ENCODE measurements at places on chromosomes 2 and 18.

- H3K27ac ChIP-seq, result no peak overlapping the region
- H3K36me3 ChIP-seq, result peaks cover 5% of the 10 kb centered on the region
- H3K4me3 ChIP-seq, result no peak overlapping the region
- H3K27me3 ChIP-seq, result no peaks in the 10 kb centered on the region
- DNase-seq, result no peak
Observed at GRCh38 chr2:32472605-32473004, 115.8 kb downstream of the BIRC6 start.

GRCh38 chr2:106851087-106851874 lies 34.7 kb downstream of the ST6GAL2 start:
- H3K27me3 ChIP-seq, result no peaks in the 10 kb centered on the region
- no peak overlapping the region for H3K4me3 ChIP-seq

DNA sequence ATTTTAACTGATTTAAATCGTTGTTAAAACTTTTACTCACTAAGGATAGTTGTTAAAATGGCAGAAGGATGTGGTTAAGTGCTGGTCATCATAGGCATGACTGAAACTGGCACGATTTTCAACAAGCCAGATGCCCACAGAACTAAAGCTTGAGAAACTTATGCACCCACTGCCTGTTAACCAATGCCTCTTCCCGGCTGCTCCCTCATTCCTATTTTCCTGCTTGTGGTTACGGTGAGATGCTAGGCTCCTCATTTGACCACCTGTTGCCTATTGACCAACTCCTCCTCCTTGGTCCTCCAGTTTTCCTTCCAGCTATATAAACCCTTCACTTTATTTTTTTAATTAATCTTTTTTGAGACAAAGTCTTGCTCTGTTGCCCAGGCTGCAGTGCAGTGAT lies 238.7 kb downstream of the TFCP2L1 start:
- no peak overlapping the region for H3K27ac ChIP-seq
- no peaks in the 10 kb centered on the region for H3K4me1 ChIP-seq
- no peak for DNase-seq
- no peak overlapping the region for H3K4me3 ChIP-seq

DNA sequence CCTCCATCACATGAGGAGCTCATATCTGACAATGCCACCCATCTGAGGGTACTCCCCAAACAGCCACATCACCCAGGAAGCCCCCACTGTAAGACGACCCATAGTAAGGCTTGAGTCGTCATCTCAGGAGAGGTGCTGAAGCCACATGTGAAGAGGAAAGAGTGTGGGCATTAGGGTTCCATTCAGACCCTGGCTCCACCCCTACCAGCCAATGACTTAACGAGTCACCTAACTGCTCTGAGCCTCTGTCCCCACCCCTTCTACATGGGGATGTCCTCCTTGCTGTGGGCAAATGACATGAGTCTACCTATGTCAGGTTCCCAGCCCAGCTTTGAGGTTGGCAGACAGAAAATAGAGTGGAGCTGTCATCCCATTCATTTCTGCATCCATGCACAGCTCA lies 46.3 kb downstream of the C1QL2 start:
- DNase-seq, result no peak
- peaks cover 12% of the 10 kb centered on the region for H3K27me3 ChIP-seq
- H3K4me1 ChIP-seq, result no peaks in the 10 kb centered on the region
- no peak overlapping the region for H3K27ac ChIP-seq

DNA sequence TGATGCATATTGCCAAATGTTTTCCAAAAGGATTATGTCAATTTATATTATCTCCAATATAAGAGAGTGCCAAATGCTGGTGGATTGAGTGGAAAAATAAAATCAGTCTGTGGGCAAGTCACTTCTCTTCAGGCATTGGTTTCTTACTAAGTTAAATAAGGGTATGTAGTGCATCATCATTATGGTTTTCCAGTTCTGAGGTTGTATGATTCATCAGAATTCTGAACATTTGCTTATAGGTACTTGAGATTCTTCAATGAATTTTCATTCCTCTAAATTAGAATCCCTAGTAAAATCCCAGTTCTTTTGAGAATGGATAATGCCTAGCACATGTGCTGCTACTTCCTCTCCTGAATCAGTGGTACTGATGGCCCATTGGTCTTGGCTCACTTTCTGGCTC lies 188.9 kb upstream of the OSR1 start:
- DNase-seq, result no peak
- H3K27ac ChIP-seq, result no peak overlapping the region
- no peaks in the 10 kb centered on the region for H3K27me3 ChIP-seq
- no peaks in the 10 kb centered on the region for H3K36me3 ChIP-seq

DNA sequence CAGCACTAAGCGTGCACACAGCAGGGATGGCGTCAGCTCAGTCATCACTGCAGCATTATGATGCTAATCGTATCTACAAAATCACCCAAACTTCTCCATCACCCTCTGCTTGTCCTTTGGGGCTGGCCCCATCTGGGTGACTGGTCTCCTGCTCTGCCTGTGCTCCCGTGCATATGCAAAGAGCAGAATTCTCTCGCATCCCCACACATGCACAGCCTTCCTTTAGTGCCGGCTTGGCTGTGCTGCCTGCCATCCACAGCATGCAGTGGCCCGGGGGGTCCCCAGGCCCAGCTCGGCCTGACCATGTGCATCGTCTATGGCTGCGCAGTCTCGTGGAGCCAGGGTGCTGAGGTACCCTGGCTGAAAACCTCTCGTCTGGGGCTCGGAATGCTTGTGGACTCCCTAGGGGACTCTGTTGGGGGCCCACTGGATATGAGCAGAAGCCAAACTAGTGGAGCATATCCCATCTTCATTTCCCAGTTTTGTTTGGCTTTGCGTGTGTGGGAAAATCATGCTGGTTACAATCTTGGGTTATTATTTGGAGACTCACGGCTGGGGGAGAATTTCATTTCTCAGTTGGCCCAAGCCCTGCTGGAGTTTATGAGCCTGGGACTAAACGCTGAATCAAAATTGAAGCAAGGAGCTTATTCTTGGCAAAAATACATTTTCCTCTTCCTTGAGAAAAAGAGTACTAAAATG lies 70.9 kb upstream of the HS6ST1 start:
- DNase-seq, result peak; percentile 31
- H3K4me3 ChIP-seq, result no peak overlapping the region
- H3K36me3 ChIP-seq, result no peaks in the 10 kb centered on the region
- no peak overlapping the region for H3K27ac ChIP-seq

GRCh38 chr2:174595891-174596397 lies 1.7 kb downstream of the WIPF1 start:
- H3K27me3 ChIP-seq, result no peaks in the 10 kb centered on the region
- DNase-seq, result no peak
- no peaks in the 10 kb centered on the region for H3K4me1 ChIP-seq

- no peak overlapping the region for H3K4me3 ChIP-seq
- no peaks in the 10 kb centered on the region for H3K36me3 ChIP-seq
- no peak for DNase-seq
- H3K27me3 ChIP-seq, result no peaks in the 10 kb centered on the region
- no peak overlapping the region for H3K27ac ChIP-seq
- no peaks in the 10 kb centered on the region for H3K4me1 ChIP-seq
Observed at GRCh38 chr2:168180483-168180882, 66.9 kb downstream of the STK39 start.

GRCh38 chr2:44616667-44617155 lies 255.0 kb downstream of the CAMKMT start:
- DNase-seq, result no peak
- H3K36me3 ChIP-seq, result no peaks in the 10 kb centered on the region
- no peaks in the 10 kb centered on the region for H3K27me3 ChIP-seq
- no peaks in the 10 kb centered on the region for H3K4me1 ChIP-seq
- H3K27ac ChIP-seq, result no peak overlapping the region

DNA sequence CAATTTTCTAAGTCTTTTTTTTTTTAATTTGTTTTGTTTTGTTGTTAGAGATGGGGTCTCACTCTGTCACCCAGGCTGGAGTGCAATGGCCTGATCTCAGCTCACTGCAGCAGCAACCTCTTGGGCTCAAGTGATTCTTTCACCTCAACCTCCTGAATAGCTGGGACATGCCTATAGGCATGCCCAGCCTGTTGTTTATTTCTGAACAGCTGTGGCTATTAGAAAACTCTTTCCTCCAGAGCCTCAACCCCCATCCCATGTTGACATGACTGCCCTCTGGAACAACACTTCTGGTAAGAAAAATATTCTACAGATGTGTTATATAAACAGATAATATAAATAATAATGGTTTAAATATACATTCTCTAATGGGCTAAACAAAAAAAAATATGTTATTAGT lies 44.4 kb upstream of the TWSG1 start:
- no peaks in the 10 kb centered on the region for H3K27me3 ChIP-seq
- no peak overlapping the region for H3K4me3 ChIP-seq
- DNase-seq, result no peak
- H3K4me1 ChIP-seq, result no peaks in the 10 kb centered on the region
- no peaks in the 10 kb centered on the region for H3K36me3 ChIP-seq

DNA sequence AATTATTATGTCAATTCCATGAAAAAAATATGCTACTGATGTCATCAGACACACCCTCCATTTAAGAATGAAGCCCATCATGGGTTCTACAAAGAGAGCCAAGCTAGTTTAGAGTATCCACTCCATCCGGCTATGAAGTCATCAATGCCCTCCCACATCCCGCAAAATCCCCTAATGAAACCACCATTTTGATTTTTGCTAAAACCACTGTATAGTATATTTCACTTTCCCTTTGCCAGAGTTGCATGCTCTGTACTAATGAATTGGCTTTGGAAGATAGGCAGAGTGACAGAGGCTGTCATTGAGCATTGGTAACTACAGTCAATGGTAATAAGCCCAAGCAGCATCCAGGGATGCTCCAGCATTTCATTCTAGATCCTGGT lies 118.6 kb downstream of the ANKRD44 start:
- no peak for DNase-seq
- H3K4me3 ChIP-seq, result no peak overlapping the region
- no peaks in the 10 kb centered on the region for H3K36me3 ChIP-seq
- no peaks in the 10 kb centered on the region for H3K4me1 ChIP-seq

DNA sequence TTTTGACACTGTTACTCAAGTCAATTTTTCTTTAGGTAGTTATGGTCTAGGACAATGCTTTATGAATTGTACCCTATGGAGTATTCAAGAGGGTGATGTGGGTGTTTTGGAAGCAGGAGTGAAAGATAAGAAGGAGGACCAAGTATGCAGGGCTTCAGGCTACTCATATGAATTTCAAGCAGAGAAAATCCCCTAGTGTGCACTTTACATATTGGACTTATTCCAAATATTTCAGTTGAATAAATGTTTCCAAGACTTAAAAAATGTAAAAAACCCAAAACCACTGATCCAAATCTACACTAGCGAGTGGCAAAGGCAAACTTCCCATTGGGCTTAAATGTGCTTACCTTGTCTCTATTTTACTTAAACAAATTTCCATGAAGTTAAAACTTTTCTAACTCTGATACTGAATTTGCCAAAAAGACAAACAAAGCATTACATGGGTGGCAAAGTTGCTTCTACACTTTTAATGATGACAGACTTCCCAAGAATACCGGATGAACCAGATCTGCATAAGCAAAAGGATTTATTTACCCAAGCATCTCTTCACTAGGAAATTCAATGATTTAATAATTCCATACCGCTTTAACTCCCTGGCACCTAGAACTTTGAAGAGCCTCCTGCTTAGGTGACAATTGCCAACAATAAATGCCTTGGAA lies 1233.5 kb upstream of the NXPH2 start:
- no peaks in the 10 kb centered on the region for H3K36me3 ChIP-seq
- H3K27me3 ChIP-seq, result no peaks in the 10 kb centered on the region
- H3K27ac ChIP-seq, result no peak overlapping the region
- DNase-seq, result no peak

DNA sequence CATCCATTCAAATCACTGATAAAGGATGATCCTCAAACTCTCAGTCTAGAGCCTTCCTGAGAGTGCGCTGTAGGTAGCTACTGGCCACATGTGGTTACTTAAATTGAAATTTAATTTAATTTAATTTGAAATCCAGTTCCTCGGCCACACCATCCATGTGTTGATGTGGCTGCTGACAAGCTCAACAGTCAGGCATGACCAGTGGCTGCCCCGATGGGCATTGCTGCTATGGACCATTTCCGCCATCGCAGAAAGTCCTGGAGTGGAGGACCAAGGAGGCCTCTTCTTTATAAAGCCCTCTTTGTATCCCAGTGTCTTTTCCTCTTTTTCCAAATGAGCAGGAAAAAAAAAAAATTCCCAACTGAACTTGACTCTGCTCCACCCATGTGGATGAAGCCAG lies 100.6 kb downstream of the HDAC4 start:
- H3K4me3 ChIP-seq, result no peak overlapping the region
- DNase-seq, result no peak
- H3K36me3 ChIP-seq, result no peaks in the 10 kb centered on the region

DNA sequence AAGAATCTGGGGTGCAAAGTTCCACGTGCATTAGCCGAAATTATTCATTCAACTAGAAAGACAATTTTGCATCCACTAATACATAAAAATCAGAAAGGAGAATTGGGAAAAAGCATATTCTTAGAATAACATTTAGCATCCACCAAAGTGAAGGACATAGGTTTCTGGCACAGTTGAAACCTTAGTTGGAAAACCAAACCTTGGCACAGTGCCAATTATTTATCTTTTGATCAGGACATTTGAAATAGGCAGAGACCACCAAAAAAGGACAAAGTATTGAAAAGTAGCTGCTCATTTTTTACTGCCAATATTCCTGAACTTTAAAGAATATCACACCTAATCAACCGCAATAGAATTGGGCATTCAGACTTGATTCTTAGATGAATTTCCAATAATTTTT lies 25.5 kb upstream of the NFU1 start:
- no peak overlapping the region for H3K4me3 ChIP-seq
- DNase-seq, result no peak
- H3K36me3 ChIP-seq, result no peaks in the 10 kb centered on the region
- H3K27me3 ChIP-seq, result no peaks in the 10 kb centered on the region
- no peak overlapping the region for H3K27ac ChIP-seq

- H3K27me3 ChIP-seq, result no peaks in the 10 kb centered on the region
- DNase-seq, result no peak
- H3K36me3 ChIP-seq, result no peaks in the 10 kb centered on the region
- no peaks in the 10 kb centered on the region for H3K4me1 ChIP-seq
- H3K27ac ChIP-seq, result no peak overlapping the region
Observed at GRCh38 chr2:112636605-112637288, 9.0 kb upstream of the SLC20A1 start.

DNA sequence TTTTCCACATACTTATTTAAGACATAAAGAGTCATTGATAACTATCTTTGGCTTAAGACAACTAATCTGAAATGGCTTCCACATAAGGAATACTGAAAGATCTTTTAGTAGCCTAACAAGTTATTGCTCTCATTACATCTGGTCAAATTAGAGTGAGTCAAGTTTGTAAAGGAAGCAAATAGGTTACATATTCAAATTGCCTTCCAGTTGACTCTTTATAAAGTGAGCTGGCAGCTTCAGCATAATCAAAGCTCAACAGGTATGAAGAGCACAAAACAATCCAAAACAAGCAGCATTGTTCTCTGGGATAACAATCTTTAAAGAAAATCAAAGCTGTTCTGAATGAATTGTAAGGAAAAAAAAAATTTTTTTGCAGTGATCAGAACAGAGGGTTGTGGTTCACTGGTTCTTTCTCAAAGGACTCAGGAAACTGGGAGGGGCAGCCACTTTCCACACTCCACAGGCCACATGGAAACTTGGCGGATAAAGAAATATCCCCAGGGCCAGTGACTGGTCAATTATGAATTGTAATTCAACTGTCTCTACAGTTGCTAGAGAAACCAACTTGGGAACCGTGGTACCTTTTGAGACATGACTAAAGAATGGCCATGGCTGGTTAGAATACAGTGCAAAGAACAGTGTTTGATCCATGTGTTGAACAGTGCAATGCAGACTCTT lies 369.3 kb upstream of the KCNH7 start:
- H3K4me1 ChIP-seq, result no peaks in the 10 kb centered on the region
- H3K4me3 ChIP-seq, result no peak overlapping the region
- no peaks in the 10 kb centered on the region for H3K36me3 ChIP-seq

GRCh38 chr18:13235421-13235831 lies 16.9 kb downstream of the LDLRAD4 start:
- no peaks in the 10 kb centered on the region for H3K27me3 ChIP-seq
- no peaks in the 10 kb centered on the region for H3K4me1 ChIP-seq
- no peaks in the 10 kb centered on the region for H3K36me3 ChIP-seq
- H3K4me3 ChIP-seq, result no peak overlapping the region
- H3K27ac ChIP-seq, result peak overlapping the region; percentile 92
